ENCODE measurements at places on chromosomes 4 and X.

- no peak for DNase-seq
These were observed 60.5 kb upstream of the TRIM2 start for GRCh38 chr4:153143527-153144348.

- DNase-seq: no peak
These were observed 572.6 kb downstream of the ZNF674 start for GRCh38 chrX:45972636-45973035.

GRCh38 chr4:52588771-52589591 lies 70.1 kb downstream of the USP46 start:
- peak; percentile 91 for DNase-seq

- peak; percentile 87 for DNase-seq
These were observed 41.8 kb downstream of the RBBP7 start for GRCh38 chrX:16828124-16828908.

DNA sequence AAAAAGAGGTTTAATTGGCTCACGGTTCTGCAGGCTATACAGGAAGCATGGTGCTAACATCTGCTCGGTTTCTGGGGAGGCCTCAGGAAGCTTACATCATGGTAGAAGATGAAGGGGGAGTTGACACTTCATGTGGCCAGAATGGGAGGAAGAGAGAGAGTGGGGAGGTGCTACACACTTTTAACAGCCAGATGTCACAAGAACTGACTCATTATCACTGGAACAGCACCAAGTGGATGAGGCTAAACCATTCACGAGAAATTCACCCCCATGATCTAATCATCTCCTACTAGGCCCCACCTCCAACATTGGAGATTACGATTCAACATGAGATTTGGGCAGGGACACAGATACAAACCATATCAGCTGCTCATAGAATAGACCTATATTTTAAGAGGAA lies 255.8 kb downstream of the OPHN1 start:
- DNase-seq: no peak

DNA sequence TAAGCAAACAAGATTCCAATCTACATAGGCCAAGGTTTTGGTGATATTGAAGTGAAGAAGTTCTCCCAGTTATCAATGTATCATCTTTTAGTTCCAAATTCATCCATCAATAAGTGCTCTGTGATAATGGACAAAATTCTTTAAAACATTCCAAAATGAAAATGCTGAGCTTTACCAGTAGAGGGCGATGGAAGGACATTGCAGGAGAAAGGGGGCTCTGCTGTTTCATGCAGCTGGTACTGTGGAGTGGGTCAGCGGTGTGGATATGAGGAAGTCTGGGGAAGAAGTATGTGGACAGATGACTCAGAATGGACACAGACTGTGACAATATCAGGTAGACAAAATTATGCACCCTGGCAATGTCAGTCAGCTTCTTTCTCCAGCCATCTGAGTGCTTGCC lies 46.6 kb upstream of the HS6ST2 start:
- DNase-seq: no peak

DNA sequence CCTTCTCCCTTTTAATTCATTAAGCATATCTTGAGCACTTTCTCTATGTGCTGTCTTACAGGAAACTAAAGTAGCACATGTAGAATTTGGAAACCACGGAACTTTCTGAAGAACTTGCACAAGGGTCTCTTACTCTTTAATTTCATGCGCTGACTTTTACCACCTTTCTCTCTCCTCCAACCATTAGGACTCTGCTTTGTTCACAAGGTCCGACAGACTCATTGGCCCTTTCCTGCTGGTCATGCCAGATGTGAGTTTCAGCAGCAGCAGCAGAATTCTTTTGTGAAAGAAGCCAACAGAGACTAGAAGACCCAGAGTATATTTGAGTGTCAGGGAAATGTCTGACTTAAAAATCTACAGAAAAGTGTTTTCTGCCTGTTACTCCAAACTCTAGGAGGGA lies 207.1 kb downstream of the GUCY2F start:
- no peak for DNase-seq

GRCh38 chr4:180336494-180337090 lies 1906.6 kb upstream of the TENM3 start:
- no peak for DNase-seq

DNA sequence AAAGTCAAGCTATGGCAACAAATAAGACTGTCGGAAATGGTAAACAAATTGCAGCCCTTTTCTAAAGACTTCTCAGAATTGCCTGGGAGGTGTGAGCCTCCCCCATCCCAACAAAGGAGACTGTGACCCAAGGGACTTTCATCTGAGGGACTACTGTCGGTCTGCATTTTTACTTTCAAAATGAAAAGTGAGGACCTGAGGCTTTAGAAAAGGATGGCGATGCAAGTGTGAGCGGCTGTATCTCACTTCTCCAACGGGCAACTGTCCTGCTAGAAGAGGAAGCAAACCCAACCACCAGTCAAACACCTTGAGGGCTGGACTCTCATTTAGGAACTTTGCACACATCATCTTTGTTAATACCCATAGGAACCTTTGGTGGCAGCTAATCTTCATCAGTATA lies 62.6 kb upstream of the CLNK start:
- DNase-seq: no peak

DNA sequence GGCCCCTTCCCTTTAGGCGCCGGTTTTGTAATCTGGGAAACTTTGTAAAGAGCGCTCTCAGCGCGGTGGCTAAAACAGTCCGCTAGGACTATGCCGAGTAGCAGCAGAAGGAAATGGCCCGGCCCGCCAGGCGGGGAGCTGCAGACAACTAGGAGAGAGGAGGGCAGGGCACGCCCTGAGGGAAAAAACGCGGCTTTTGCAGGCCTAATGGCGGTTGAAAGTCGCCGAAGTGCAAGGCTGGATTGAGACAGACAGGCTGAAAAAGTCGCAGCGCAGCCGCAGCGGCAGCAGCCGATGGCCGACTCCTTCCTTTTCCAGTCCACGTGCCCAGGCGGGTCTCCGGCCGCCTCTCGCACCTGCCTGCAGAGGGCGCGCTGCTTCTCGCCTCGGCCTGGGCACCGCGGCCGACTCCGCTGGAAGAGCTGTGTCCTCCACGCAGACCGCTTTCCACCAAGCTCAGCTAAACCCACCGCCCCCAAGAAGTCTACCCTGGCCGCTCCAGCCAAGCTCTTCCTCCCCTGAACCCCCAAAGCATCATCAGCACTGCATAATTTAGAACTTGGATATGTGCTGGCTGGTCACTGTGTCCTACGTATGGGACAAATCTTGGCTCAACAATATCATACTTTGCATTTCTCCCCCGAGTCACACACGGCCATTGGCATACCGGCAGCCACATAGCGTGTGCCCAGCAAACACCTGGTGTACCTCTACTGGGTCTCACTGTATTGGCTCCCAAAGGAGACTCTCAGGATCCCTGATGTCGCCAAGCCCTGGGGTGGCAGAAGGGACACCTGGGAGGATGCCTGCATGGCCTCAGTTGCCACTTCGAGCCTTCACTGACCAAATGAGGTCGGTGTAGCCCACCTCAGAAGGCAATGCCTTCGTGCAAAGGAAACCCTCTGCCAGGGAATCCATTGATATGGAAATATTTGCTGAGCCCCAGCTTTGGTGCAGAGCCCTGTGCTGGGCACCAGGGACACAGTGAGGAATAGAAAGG lies 14.5 kb downstream of the SLC25A5 start:
- DNase-seq: no peak

DNA sequence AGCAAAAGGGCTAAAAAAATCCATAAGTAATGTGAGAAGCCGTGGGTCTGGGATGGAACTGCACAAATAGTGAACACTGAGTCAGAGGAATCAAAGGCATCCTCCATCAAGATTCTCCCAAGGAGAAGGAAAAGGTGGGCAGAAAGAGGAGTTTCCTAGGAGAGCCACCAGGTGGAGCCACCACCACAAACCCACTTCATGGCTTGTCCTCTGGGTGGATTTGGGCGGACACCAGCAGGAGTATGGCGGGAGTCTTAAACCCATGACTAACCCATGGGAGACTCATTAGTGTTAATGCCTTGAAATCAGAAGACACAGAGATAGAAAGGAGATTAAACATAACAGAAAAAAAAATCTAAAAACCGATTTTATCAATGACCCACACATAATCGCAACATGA lies 147.7 kb downstream of the SH3KBP1 start:
- peak; percentile 25 for DNase-seq

DNA sequence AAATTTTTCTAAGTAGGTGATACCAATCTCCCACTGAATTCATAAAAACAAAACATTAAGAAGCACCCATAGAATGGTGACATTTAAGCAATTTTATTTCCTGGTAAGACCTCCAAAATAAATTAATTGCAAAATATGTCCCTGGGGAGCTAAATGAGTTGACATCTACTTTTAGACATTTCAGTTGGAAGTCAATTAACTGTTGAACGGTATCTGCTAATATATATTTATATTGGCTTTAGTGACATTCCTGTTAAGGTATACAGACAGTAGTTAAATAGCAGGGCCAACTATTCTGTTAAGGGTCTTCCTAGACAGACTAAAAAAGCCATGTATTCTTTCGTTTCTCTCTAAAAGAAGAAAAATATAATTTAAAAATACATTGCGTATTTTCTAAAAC lies at the start of gene PRR27:
PRR27 (plus strand) TSS at position 301 of the 400 bp plus-strand sequence. CDS start 139 bp downstream, outside the sequence.
- no peak for DNase-seq

DNA sequence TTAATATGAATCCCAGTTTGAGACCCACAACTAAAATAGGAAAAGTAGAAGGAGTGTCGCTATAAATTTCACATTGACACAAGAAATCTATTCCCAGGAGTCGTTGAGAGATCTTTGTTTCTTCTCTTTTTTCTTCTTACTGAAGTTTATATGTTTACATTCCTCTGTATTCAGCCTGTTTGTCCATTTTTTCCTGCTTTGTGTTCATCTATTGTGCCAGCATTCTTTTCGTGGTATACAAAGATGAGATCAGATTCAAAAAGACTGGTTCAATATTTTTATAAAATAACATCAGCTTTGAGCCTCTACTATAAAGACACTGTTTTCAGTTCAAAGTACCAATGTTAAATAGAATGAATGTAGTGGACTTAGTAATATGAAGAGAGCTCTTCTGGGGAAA lies 95.4 kb upstream of the MYOZ2 start:
- no peak for DNase-seq

DNA sequence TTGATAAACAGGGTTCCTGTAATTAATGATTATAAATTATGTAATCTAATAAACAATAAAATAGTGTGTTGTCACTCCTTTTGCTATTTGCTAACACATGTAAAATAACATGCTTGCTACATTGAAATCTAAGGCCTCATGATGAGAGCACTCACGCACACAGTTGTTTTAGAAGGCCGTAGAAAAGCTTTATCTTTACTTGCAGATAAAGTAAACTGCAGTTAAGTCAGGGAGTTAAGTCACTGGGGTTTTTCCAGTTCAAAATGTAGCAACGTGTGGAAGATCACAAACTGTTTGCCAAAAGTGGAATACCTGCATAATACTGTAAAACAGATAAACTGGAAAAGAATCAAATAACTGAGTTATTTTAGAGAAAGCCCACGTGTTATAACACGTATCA lies 187.3 kb upstream of the PACRGL start:
- DNase-seq: no peak

DNA sequence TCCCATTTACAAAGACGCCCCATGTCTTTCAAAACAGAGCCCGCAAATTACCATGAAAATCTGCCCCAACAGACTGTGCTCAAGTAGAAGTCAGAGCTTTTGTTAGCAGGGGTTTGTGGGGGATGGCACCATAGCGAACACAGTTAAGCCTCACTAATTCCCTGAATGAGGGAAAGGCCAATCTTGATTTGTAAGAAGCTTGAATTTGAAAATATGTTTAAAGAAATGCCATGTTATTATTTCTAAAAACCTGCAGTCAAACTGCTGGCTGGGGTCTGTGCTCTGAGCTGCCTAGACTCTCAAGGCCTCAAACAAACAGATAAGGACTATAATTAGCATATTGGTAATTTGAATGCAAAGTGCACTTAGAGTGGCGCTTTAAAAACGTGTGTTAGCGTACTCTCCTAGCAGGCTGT lies 9.4 kb upstream of the PAK3 start:
- no peak for DNase-seq

GRCh38 chrX:53421125-53421524 lies 1.3 kb downstream of the SMC1A start:
- no peak for DNase-seq

GRCh38 chrX:119693040-119693995 lies at the start of gene SEPTIN6:
SEPTIN6 (minus strand) TSS chrX:119693168; CDS start chrX:119693105, 63 bp downstream.
- peak; percentile 35 for DNase-seq

- DNase-seq: no peak
These were observed 23.1 kb upstream of the GPR34 start for GRCh38 chrX:41665686-41666085.

DNA sequence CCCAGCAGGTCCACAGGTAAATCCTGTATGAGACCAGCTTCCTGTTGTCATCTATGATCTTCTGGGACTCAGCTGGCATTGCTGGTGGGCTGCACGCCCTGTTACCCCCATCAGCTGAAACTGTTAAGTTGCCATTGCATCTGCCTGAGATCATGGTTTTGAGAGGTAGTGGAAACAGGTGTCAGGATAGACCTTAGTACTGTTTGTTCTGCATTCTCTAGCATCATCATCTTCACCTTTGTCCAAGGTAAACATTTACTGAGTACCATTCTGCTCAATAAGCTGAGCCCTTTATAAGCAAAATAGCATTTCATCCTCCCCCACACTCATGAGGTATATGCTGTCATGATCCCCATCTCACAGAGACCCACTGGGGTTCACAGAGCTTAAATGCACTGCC lies 42.9 kb upstream of the PROM1 start:
- DNase-seq: no peak

- no peak for DNase-seq
These were observed 1016.5 kb downstream of the SH3BGRL start for GRCh38 chrX:82218361-82218760.

DNA sequence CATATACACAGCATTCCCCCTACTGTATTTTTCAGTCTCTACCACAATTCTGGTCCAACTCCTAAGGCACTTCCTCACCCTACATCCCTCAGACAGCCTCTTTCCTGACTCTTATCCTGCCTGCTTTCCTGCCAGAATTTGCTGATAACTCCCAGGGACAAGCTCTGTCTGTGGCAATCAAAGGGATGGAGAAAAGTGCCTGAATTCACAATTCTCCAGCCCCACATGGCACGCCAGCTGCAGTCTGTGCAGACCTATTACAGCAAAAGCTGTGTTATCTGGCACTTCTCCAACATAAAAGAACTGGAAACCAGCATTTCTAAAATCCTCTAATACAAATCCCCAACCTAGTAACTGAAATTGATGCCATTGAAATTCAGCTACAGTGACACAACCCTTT lies 404.8 kb downstream of the KLHL13 start:
- DNase-seq: no peak

DNA sequence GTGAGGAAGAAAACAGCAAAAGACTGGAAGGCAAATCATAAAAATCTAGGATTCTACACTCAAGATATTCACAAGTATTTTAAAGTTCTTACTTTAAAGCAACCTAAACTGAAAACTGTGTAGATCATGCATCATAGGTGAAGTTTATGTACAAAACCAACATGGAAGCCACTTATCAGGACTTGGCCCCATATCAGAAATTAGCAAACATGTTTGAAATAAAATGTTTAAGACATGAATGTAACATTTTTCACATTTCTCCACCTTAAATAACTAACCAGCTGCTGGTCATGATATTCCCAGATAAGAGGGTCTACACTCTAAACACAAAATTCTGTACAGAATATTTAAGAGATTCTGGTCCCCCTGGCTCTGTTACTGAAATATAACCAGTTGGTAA lies 38.5 kb downstream of the APBB2 start:
- DNase-seq: no peak

- no peak for DNase-seq
These were observed 200.6 kb downstream of the MAPK10 start for GRCh38 chr4:86159216-86159615.

All from skeletal muscle cell (primary cell).